Lower lobe of right lung (tissue), 2 donors: ENCODE measurements at places on chromosomes 3 and 15. TPM values are rescaled to one million over a fixed set of nuclear protein-coding genes. Genes with fewer than 3 reads are reported as not detected.

- DNase-seq = no peak
Measured at GRCh38 chr3:177538048-177538749, 340.9 kb upstream of the TBL1XR1 start.

DNA sequence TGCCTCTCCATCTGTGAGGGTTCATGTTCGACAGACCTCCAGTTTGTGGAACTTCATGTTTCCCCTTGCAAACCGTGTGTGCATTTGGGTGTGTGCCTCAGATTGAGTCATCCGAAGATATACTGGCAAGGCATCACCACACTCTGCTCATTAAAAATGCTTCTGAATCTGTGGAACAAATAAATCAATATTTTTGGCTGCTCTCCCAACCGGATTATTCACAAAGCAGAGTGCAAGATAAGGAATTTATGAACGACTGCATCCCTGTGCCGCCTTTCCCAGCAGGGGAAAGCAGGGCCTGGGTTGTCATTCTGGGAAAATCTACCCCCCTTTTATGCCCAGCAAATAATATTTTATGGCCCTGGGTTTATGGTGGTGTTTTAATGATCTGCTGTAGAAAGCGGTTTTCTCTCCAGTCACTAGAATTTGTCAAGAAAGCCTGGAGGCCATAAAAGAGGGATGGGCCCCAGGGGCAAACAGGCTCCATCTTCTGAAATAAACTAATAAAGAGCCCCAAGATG is 4.2 kb upstream of the WNT5A start:
- no peak for DNase-seq

DNA sequence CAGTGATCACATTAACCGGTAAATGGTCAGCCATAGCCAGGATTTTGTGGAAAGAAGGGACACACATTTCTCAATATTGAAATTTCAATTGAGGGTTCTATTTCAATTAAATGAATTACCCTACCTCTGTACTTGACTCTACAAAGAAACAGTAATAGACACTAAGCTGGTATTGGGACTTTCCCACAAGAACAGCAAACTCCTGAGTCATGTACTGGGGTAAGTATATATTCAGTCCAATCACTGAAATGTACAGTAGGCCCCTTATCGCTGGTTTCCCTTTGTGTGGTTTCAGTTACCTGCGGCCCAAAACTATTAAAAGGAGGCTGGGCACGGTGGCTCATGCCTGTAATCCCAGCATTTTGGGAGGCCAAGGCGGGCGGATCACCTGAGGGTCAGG is 17.6 kb downstream of the ASB14 start:
- DNase-seq = no peak

- DNase-seq = no peak
Measured at GRCh38 chr15:67880651-67881182, 40.9 kb upstream of the RNU6-1 start.

GRCh38 chr3:44013967-44014366 is 227.7 kb upstream of the TOPAZ1 start:
- no peak for DNase-seq

MAP6D1 gene
- total RNA-seq = 1.9 TPM
